CD14-positive monocyte (primary cell): ENCODE measurements at places on chromosomes 5 and 9. TPM values are rescaled to one million over a fixed set of nuclear protein-coding genes. Genes with fewer than 3 reads are reported as not detected.

GRCh38 chr9:129954868-129955550 lies 88.0 kb downstream of the FNBP1 start:
- peak; percentile 86 for DNase-seq
- peaks cover 42% of the 10 kb centered on the region for H3K4me1 ChIP-seq
- peaks cover 54% of the 10 kb centered on the region for H3K36me3 ChIP-seq
- H3K27ac ChIP-seq, result peak overlapping the region; percentile 73
- no peaks in the 10 kb centered on the region for H3K27me3 ChIP-seq

DNA sequence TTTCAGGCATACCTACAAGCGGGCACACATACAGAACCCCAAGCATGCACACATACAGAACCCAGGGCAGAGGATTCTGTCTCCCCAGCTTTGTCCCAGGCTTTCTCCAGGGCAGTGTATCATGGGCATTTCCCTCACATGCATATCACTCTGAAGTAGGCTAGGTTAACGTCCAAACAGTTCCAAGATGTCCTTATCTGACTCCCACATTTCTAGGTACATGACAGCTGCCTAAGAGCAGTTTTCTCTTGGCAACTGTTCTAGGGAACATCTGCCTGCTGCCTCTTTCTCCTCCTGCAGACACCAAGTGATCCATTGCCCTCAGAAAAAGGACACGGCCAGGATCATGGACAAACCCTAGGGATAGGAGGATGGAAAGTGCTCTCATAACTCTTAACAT lies 84.9 kb upstream of the NR3C1 start:
- H3K27me3 ChIP-seq, result no peaks in the 10 kb centered on the region
- peaks cover 16% of the 10 kb centered on the region for H3K4me1 ChIP-seq
- H3K4me3 ChIP-seq, result no peak overlapping the region

DNA sequence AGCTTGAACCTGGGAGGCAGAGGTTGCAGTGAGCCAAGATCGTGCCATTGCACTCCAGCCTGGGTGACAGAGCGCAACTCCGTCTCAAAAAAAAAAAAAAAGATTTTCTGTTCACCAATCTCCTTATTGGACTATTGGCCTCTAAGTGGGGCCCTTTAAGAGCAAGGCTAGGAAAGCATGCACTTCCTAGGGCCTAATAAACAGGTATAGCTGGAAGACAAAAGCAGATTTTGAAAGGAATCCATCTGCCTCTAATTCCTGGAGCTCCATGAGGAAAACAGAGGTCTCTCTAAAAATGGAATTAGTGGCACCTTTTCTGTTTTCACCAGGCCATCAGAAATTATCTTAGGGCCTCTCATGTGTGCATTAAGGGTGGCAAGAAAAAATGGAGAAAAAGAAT lies 70.0 kb downstream of the RGMB start:
- no peaks in the 10 kb centered on the region for H3K36me3 ChIP-seq
- no peaks in the 10 kb centered on the region for H3K27me3 ChIP-seq
- H3K4me3 ChIP-seq, result no peak overlapping the region

DNA sequence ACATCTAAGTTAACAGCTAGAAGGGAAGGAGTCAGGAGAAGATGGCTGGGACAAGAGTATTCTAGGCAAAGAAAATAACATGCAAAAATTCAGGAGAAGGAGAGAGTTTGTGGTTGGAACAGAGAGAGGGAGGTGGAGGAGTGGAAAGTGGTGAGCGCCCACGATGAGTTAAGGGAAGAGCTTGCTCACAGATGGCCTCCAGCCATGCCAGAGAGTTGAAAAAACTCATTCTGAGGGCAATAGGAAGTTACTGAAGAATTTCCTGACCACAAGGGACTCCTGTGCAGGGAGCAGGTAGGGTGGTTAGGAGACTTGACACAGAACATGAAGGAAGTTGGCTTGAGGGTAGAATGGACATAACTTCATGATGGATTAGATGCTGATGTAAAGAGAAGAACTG lies 159.7 kb downstream of the DOCK2 start:
- no peaks in the 10 kb centered on the region for H3K4me1 ChIP-seq
- H3K27me3 ChIP-seq, result no peaks in the 10 kb centered on the region
- H3K4me3 ChIP-seq, result no peak overlapping the region

DNA sequence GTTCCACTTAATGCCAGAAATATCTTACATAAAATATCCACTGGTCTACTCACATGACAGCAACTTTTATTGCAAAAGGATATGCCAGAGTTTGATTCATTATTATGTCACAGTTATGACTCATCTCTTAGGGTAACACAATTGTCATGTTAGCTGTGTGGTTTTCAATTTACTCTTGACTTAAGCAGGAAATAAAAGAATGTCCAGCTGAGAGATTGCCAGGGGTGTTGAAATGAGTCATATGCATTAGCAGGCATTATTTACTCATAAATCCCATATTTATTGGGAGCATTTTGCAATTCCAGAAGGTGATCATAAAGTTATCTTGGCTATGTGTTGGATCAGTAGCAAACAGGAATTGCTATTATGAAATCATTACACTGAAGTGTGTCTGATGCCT lies 1164.6 kb upstream of the CDH18 start:
- DNase-seq, result no peak
- H3K36me3 ChIP-seq, result no peaks in the 10 kb centered on the region

DNA sequence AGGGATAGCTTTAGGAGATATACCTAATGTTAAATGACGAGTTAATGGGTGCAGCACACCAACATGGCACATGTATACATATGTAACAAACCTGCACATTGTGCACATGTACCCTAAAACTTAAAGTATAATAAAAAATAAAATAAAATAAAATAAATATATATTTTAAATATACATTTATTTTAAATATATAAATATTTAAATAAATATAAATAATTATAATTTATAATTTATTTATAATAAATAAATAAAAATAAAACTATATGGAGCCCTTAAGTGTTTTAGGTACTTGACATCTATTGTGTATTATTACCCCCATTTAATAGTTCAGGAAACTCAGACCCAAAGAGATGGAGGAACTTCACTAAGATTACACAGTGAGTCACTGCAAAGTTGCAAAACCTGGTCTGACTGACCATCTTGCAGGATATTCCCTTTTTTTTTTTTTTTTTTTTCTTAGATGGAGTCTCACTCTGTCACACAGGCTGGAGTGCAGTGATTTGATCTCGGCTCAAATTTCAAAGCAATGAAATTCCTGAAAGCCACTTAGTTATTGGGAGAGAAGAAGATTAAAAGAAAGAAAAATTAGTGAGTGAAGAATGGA lies 5.8 kb upstream of the C5orf52 start:
- H3K4me3 ChIP-seq, result no peak overlapping the region
- peak overlapping the region; percentile 16 for H3K27ac ChIP-seq
- H3K27me3 ChIP-seq, result no peaks in the 10 kb centered on the region
- peaks cover 12% of the 10 kb centered on the region for H3K4me1 ChIP-seq

GRCh38 chr9:125646217-125646616 lies 60.8 kb downstream of the MAPKAP1 start:
- H3K36me3 ChIP-seq, result no peaks in the 10 kb centered on the region
- H3K4me3 ChIP-seq, result peak overlapping the region; percentile 55
- peak overlapping the region; percentile 52 for H3K27ac ChIP-seq
- peaks cover 54% of the 10 kb centered on the region for H3K4me1 ChIP-seq
- peak; percentile 40 for DNase-seq

GRCh38 chr5:44887722-44888121 lies 79.0 kb downstream of the MRPS30 start:
- DNase-seq, result no peak
- no peaks in the 10 kb centered on the region for H3K36me3 ChIP-seq
- no peaks in the 10 kb centered on the region for H3K4me1 ChIP-seq
- no peak overlapping the region for H3K27ac ChIP-seq
- H3K4me3 ChIP-seq, result no peak overlapping the region

DNA sequence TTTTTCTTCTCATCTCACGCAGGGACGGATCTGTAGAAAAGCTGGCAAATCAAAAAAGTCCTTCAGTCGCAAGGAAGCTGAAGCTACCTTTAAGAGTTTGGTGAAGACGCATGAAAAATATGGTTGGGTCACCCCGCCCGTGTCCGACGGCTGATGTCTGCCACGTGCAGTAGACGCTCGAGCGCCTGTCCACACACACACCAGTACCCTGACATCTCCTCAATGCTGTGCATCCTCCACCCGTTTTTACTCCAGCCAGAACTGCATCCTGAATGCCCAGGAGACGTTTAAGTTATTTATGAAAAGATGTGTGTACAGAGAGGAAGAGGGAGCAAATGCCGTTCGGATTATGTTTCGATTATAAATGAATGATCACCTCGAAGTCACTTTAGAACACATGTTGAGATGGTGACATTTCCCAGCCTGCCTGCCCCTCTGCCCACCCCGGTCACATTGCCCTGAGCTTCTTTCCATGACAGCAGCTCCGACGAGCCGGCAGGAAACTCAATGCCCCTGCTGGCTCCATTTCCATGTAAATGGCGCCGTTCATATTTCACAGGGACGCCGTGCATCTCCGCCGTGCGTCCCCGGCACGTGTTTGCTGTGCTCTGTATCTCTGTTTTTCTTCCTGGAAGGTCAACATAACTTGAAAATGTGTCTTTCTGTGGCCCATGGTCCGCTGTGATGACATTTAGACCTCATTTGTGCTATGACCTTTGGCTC lies 42.7 kb downstream of the UBE2QL1 start:
- no peaks in the 10 kb centered on the region for H3K4me1 ChIP-seq
- H3K36me3 ChIP-seq, result no peaks in the 10 kb centered on the region
- no peak for DNase-seq
- no peak overlapping the region for H3K27ac ChIP-seq
- H3K27me3 ChIP-seq, result no peaks in the 10 kb centered on the region

RASGEF1C gene
- polyA plus RNA-seq, result 0.29 TPM in 1 of 2 replicates, not detected in the other

LIFR gene
- polyA plus RNA-seq, result not detected

ADCY2 gene
- not detected for polyA plus RNA-seq

TAF11L5 gene
- polyA plus RNA-seq, result not detected
